ENCODE measurements at places on chromosomes 5 and 9.

- no peak for DNase-seq
These were observed 2.2 kb upstream of the ALDOB start for GRCh38 chr9:101437806-101438232.

DNA sequence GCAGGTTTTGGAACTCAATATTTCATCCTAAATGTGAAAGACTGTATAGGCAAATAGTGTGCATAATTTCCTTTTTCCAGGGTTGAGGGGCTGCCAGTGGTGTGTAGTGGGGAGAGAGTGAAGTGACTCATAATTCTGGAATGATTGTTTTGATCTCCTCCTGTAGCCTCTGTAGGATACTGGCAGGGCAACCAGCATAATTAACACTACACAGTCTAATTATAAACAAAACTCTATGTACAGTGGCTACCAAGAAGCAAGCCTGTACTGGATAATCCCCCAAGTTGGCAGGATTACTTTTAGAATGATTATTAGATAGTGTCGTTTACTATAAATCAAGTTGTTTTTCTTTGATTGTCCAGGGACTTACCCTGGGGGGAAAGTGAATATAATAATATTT is 32.2 kb downstream of the LNPEP start:
- no peak for DNase-seq

DNA sequence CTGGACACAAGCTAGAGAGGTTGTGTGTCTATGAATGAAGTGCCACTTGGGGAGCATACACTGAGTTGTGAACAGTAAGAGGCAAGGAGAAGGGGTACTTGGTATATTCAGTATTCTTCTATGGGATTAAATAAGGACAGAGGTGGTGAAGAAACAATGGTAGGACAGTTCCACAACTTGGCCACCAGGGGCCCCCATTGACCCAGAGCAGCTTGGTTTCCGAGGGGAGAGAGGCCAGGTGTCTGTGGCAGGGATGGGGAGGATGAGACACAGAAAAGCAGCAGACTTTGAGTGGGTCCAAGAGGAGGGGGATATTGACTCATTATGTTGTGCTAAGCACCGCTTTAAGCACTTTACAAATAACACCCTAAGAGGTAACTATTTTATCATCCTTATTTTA is 220.6 kb downstream of the MELK start:
- no peak for DNase-seq

GRCh38 chr5:40030661-40031060 is 605.9 kb upstream of the DAB2 start:
- DNase-seq, result no peak

DNA sequence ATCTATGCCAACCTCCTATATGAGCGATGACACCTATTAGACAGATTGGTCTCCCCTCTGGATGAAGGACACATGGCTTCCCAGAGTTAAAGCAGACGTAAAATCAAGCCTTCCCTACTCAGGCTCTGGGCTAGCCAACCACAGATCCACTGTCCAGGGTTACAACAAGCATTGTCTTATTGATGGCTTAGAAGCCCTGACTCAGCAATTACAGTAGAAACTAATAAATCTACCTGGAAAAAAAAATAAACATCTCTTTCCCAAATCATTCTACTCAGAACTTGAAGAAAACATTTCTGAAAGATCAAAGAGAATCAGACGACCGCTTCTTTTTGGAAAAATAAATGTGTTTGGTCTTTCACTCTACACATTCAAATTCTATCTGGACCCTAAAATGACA is 189.3 kb downstream of the GLIS3 start:
- no peak for DNase-seq

- no peak for DNase-seq
These were observed 24.4 kb downstream of the WDR36 start for GRCh38 chr5:111116550-111116949.

GRCh38 chr5:171855798-171856763 is 70.5 kb downstream of the SMIM23 start:
- no peak for DNase-seq

DNA sequence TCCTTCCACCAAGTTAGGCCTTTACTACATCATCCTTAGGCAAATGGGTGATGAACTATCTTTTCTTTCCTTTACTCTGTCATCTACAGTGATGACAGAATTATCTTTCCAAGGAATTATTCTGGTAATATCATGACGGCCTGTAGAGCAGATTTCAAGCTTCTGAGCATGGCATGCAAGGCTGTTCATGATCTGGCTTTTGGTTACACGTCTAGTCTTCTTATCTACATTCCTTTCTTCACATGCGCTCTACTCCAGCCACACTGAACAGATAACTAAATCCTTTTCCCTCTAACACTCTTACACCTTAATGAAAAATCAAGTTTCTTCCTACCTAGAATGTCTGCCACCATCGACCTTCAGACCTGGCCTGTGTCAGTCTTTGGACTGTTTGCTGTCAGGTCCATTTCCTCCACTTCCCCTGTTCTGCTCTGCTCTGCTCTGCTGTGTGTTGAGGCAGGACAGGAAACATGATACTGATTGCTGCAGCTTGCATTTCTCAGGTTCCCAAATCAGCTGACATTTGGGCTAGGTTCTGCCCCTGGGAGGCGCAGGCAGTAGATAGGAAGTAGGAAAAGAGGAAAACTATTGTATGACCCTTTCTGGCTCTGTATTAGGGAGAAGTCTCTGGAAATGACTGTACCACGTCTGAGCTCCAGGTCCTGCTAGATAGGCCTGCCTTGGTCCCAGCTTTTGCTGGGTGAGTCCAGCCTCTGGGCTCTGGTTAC is 4.2 kb downstream of the SCGB3A2 start:
- no peak for DNase-seq

DNA sequence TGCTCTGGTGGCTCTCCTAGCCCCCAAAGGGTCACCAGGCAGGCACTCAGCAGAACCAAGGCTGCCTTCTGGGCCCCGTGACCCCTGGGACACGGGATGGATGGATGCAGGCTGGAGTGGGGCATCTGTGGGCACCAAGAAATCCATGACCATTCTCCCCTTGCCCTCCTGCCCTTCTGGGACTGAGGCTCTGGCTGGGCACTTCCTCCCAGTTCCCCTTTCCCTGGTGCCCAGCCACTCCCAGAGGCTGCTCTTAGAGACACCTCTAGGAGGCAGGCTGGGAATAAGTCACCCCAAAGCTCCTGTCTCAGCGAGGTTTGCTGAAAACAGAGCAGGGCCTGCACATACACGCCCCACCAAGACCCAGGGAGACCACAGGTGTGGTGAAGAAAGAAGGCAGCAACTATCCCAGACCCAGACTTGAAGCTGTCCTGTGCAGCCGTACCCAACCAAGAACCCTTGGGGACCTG is 943 bp downstream of the STING1 start:
- DNase-seq, result no peak

Measured in stimulated activated CD8-positive, alpha-beta memory T cell treated with anti-CD3 and anti-CD28 coated beads, Interleukin-4, amount 100 ng/mL, for 4 hours (primary cell).